ENCODE measurements at places on chromosomes 1 and 21.

DNA sequence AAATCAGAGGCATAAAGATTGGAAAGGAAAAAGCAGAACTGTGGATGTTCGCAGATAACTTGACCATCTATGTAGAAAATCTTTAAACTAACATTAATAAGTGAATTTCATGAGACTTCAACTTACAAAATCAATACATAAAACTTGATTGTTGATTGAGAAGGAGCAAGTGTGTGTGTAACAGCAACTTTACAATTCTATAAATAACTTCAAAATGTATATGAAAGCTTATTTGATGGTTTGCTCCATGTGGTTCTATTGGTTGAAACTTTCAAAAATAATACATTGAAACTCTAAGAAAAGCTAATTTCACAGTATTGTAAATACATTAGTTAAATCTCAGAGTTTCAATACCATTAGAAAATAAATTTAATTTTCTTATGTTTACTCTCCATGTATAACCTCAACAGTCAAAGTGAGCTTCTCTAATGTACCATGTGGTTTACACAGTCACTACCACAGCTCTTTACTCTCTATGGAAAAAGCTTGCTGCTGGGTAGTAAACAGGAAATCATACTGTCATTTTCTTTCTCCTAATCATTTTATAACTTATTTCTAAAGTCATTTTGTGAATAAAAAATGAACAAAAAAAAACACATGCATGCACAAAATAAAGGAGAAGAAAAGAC, 12.0 kb downstream of the AKT3 start:
- DNase-seq, result no peak
- no peak overlapping the region for H3K27ac ChIP-seq
- no peak overlapping the region for H3K4me3 ChIP-seq
- H3K27me3 ChIP-seq, result no peaks in the 10 kb centered on the region
- peaks cover 33% of the 10 kb centered on the region for H3K36me3 ChIP-seq

GRCh38 chr21:36703626-36704280, 4.8 kb downstream of the SIM2 start:
- peaks cover 24% of the 10 kb centered on the region for H3K4me1 ChIP-seq
- no peak overlapping the region for H3K4me3 ChIP-seq
- H3K36me3 ChIP-seq, result peaks cover 3% of the 10 kb centered on the region

GRCh38 chr1:27664291-27664690, 7.7 kb downstream of the IFI6 start:
- H3K4me3 ChIP-seq, result no peak overlapping the region
- peaks cover 46% of the 10 kb centered on the region for H3K4me1 ChIP-seq
- no peak for DNase-seq
- peaks cover 28% of the 10 kb centered on the region for H3K36me3 ChIP-seq
- H3K27me3 ChIP-seq, result no peaks in the 10 kb centered on the region
- no peak overlapping the region for H3K27ac ChIP-seq

DNA sequence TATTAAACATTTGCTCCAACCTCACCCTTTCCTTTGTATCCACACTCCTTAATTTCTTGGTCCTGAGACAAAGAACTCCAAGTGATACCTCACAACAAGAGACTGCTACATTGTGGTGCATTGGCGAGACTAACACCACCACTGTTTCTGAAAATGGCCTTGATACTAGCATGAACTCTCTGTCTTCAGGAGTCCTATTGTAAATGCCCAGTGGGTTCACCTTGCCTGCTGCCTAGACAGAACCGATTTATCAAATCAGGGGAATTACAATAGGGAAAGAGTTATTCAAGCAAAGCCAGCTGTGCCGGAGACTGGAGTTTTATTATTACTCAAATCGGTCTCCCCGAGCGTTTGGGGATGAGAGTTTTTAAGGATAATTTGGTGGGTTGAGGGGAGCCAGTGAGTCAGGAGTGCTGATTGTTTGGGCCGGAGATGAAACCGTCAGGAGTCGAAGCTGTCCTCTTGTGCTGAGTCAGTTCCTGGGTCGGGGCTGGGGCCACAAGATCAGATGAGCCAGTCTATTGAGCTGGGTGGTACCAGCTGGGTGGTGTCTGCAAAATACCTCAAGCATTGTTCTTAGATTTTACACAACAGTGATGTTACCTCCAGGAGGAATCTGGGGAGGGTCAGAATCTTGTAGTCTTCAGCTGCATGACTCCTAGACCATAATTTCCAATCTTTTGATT, 83.1 kb downstream of the DESI2 start:
- peaks cover 8% of the 10 kb centered on the region for H3K27me3 ChIP-seq
- no peak overlapping the region for H3K4me3 ChIP-seq
- H3K27ac ChIP-seq, result no peak overlapping the region
- H3K4me1 ChIP-seq, result no peaks in the 10 kb centered on the region
- peaks cover 4% of the 10 kb centered on the region for H3K36me3 ChIP-seq
- no peak for DNase-seq

GRCh38 chr1:99849413-99849743, 783 bp upstream of the AGL start:
- H3K36me3 ChIP-seq, result peaks cover 13% of the 10 kb centered on the region
- peaks cover 20% of the 10 kb centered on the region for H3K4me1 ChIP-seq
- peak overlapping the region; percentile 90 for H3K27ac ChIP-seq
- peak overlapping the region; percentile 97 for H3K4me3 ChIP-seq

DNA sequence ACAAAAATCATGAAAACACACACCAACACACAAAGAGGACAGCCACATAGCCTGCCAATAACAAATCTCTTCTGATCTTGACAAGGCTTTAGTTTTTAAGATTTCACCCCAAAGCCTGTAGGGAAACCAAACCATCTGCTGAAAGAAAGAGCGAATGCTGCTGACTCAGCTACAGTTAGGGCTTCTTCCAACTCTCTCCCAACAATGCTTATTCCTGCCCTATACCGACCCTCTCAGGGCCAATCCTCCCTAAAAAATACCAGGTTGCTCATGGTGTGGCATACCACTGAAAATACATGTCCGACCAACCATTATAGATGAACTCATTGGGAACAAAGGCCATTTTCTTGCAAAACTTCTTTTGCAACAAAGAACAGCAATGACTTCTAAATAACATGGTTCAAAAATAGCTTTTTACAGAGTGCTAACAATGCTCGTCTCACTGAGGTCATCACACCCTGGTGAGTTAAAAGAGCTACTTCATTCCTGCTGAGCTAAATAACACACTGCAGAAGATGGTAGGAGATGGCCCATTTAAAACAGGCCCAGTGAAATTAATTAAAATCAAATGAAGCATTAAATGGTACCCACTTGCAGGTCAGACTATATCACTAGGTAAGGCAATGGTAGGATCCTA, 86.1 kb downstream of the KIAA0319L start:
- no peak overlapping the region for H3K27ac ChIP-seq
- no peaks in the 10 kb centered on the region for H3K4me1 ChIP-seq
- DNase-seq, result no peak
- peaks cover 39% of the 10 kb centered on the region for H3K36me3 ChIP-seq
- no peaks in the 10 kb centered on the region for H3K27me3 ChIP-seq

- no peak for DNase-seq
- no peaks in the 10 kb centered on the region for H3K36me3 ChIP-seq
- H3K4me1 ChIP-seq, result no peaks in the 10 kb centered on the region
- no peaks in the 10 kb centered on the region for H3K27me3 ChIP-seq
- no peak overlapping the region for H3K27ac ChIP-seq
These were observed 2.8 kb upstream of the RGS5 start for GRCh38 chr1:163205513-163205912.

GRCh38 chr1:7284839-7285435, 486.2 kb upstream of the VAMP3 start:
- no peaks in the 10 kb centered on the region for H3K36me3 ChIP-seq
- H3K4me1 ChIP-seq, result peaks cover 2% of the 10 kb centered on the region
- no peak overlapping the region for H3K27ac ChIP-seq
- peaks cover 7% of the 10 kb centered on the region for H3K27me3 ChIP-seq
- no peak for DNase-seq

- H3K27me3 ChIP-seq, result no peaks in the 10 kb centered on the region
- no peaks in the 10 kb centered on the region for H3K4me1 ChIP-seq
- H3K4me3 ChIP-seq, result no peak overlapping the region
These were observed 102.5 kb upstream of the PTGFR start for GRCh38 chr1:78388275-78388674.

GRCh38 chr1:69766431-69767180, 198.9 kb downstream of the LRRC7 start:
- no peak for DNase-seq
- no peaks in the 10 kb centered on the region for H3K36me3 ChIP-seq
- no peak overlapping the region for H3K4me3 ChIP-seq
- no peaks in the 10 kb centered on the region for H3K27me3 ChIP-seq
- H3K4me1 ChIP-seq, result no peaks in the 10 kb centered on the region

- H3K27me3 ChIP-seq, result peaks cover 28% of the 10 kb centered on the region
- no peak for DNase-seq
- no peak overlapping the region for H3K27ac ChIP-seq
- no peaks in the 10 kb centered on the region for H3K4me1 ChIP-seq
- H3K4me3 ChIP-seq, result no peak overlapping the region
- no peaks in the 10 kb centered on the region for H3K36me3 ChIP-seq
These were observed 89.1 kb upstream of the USP24 start for GRCh38 chr1:55304229-55304740.

GRCh38 chr1:59265622-59266021, 31.3 kb upstream of the FGGY start:
- DNase-seq, result no peak
- H3K4me3 ChIP-seq, result no peak overlapping the region
- peaks cover 3% of the 10 kb centered on the region for H3K4me1 ChIP-seq
- peaks cover 2% of the 10 kb centered on the region for H3K27me3 ChIP-seq
- H3K36me3 ChIP-seq, result no peaks in the 10 kb centered on the region
